NCI-H2081 treated with DMSO at 0.1 percent for 48 hours (cell line): ENCODE measurements at places on chromosomes 6 and 20.

DNA sequence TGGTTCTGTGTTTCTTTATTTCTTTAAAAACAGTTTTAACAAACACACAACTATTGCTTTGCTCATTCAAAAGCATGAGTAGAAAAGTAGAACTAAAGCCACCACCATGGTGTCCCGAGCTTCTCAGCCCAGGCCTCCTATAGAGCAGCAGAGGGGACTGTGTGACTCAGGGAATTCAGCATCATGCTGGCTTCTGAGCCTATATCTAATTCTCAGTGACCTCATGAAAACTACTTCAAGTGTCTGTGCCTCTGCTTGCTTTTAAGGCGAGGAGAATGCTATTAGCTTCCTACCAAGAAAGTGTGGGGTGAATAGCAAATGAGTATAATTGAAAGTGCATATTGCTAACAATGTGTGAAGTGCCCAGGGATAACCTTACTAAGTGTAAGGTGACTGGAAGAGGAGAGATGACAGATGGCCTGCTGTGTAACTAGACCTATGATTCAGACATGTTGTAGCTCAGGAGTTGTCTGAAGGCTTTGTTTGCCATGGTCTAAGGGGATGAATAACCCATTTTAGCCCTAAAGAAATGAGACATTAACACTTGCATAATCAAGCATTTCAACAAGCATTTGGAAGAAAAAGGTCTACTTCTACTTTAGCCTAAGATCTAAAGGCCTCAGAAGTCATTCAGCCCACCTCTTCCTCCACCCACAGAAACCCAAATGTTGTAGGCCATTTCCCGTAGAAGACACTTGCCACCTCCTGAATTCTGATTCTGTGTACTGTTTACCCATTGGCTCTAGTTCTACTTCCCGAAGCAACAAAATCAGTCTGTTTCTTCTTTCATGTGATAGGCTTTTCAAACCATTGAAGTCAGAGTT, 121.5 kb upstream of the ARG1 start:
- DNase-seq: no peak

- DNase-seq: no peak
These were observed 7.0 kb upstream of the RWDD1 start for GRCh38 chr6:116564311-116564710.

DNA sequence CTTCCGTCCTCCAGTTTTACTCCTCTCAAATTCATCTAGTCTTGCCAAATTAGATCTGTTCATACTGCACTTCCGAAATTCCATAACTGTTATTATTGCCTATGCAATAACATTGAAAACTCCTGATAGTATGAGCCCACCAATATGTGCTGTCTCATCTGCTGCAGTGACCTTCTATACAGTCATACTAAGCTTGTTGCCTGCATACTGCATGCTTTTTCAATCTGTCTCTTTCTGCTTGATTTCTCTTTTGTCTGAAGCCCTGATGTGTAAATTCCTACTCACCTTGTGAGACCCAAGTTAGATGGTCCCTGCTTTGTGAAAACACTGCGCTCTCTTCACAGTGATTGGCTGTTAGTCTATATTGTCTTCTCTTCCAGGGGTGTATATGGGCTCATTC, 1.1 kb downstream of the TBP start:
- DNase-seq: no peak

DNA sequence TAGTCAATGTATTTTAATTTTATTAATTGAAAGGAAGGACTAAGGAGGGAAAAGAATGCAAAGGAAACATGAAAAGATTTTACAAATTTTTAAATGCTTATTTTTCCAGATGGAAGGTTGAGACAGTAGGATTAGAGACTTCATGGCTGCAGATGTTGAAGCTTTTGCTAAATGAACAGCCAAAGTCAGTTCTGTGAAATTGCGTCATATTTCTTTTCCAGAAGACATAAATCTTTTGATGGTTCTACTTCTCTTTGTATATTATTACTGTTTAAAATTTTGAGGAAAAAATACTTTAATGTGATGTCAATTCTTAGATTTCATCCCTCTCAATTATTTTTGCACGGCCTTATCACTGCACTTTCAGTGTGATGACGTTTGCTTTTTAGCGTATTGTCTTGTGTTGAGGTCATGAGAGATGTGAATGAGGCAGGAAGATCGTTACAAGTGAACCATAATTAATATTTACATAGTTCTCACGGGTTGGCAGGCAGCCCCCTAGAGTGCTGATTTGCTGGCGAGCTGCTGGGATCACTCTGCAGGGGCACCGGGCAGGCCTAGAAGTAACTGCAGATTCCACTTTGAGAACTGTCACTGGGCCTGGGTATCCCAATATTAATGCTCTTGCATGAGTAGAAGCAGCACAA, 158.1 kb downstream of the TBXT start:
- no peak for DNase-seq

GRCh38 chr20:53818457-53819177, 225.0 kb upstream of the ZNF217 start:
- DNase-seq: no peak

- no peak for DNase-seq
These were observed 80.5 kb upstream of the SGK1 start for GRCh38 chr6:134398453-134398852.

GRCh38 chr20:3586093-3586492, 77.1 kb downstream of the GFRA4 start:
- DNase-seq: no peak

- no peak for DNase-seq
These were observed 2.5 kb downstream of the FOXF2 start for GRCh38 chr6:1391800-1392309.

GRCh38 chr20:47988676-47989075, 203.4 kb upstream of the SULF2 start:
- DNase-seq: no peak
